ENCODE measurements at places on chromosomes 16 and 17.

DNA sequence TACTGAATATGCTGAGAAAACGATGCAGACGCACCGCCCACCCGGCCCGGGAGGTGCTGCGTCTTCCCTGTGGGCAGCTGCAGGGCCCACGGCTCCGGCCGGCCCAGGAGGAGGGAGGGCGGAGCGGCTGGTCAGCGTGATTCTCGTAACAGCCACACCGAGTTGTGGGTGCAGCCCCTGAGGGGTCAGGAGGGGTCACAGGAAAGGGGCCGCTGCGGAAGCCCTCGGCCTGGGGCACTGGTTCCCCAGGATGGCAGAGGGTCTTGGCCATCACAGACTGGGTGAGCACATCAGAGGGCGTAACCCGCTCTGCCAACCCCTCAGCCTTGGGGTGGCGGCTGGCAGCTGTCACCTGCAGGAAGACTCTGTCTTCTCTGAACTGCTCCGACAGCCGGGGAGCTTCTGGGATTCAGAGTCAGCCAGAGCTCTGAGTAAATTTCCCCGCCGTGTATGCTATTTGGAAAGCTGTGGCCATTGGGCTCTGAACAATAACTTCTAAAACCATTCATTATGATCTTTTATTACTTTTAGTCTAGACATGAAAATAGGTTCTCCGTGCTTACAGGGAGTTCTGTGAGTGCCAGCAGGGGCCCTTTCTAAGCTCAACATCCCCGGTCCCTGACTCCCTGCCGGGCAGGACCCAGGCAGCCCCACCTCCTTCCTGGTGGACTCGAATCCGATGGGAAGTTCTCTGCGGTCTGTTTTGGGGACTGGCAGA is 87.4 kb upstream of the CHMP6 start:
- DNase-seq: no peak

DNA sequence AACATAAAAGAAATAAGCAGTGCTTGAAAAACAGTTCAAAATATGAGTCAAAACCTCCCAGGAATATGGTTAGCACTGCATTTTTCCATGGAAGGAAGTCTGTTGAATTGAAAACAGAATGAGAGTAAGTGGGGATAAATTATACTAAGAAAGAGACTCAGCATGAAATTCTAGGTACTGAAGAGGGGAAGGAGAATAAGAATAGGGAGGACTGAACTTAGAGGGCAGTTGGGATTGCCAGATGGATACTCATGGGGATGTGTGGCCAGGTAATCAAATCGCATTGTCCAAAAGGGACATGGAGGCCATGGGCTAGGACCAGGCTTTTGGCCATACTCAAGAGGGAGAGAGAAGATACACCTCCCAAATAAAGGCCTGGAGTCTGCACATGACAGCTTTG is 247.9 kb downstream of the CDH13 start:
- DNase-seq: no peak

DNA sequence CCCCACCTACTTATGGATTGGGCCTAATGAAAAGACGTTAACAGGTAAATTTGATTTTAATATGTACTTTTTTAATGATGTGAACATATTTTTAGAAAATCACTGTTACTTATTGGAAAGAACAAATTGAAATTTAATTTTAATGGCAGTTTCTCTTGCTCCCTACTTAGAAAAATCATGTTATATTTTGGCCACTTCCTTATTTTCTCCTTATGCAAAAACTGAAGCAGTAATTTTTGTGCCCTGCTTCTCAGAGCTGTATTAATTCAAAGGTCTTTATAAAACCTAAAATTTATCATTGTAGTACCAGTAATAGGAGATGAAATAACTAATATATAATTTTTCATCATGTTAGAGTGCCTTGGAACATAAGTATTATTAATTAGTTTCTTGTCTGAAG is 2.8 kb downstream of the ZPBP2 start:
- DNase-seq: no peak

DNA sequence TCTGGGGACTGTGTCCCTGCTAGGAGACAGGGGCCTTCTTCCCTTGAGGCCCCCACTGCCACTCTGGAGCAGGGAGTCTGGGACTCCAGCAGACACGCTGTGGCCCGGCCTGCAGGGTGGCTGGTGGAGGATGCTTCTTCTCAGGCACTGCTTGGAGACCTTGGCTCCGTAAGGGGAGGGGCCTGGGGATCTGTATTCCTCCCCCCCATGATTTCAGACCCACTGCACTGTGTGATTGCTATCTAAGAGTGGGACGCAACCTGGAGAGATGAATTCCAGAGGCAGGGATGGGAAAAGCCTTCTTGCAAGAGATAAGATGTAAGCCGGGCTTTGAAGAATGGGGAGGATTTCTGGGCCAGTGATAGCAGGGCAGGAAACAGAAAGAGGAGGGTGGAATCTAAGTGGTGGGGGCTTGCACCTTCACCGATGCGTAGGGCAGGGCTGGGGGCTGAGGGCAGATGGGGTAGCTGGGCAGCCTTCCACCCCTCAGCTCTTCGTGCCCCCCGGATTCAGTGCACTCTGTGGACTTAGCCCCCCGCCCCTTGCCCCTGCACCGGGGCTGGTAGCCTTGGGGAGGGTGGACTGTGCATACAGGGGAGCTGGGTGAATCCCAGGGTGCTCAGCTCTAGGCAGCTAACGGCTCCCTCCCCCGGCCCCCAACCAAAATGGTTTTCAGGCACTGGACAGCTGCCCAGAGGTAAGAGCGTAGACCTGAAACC is 5.2 kb upstream of the GSE1 start:
- no peak for DNase-seq

GRCh38 chr16:31452631-31453106 is 6.6 kb upstream of the ARMC5 start:
- DNase-seq: no peak

DNA sequence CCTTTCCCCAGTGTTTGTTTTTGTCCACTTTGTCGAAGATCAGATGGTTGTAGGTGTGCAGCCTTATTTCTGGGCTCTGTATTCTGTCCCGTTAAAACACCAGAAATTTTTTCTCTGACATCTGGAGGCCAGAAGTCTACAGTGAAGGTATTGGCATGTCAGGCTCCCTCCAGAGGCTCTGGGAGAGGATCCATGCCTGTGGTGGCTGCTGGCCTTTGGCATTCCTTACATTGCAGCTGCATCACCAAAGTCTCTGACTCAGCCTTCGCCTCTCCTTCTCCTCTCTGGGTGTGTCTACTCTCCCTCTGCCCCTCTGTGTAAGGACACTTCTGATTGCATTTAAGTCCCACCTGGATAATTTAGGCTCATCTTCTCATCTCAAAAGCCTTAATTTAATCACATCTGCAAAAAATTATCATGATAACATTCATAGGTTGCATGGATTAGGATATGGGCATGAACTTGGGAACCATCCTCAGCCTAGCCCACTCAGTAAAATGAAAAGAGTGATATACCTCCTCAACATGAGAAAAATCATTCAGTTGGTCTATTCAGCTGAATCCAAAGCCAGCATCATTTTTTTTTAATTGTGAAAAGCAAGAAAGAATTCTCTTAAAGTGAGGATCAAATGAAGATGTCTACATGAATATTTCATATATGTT is 78.0 kb downstream of the MAP2K6 start:
- no peak for DNase-seq

GRCh38 chr17:2070241-2071023 is 15.5 kb downstream of the HIC1 start:
- no peak for DNase-seq

DNA sequence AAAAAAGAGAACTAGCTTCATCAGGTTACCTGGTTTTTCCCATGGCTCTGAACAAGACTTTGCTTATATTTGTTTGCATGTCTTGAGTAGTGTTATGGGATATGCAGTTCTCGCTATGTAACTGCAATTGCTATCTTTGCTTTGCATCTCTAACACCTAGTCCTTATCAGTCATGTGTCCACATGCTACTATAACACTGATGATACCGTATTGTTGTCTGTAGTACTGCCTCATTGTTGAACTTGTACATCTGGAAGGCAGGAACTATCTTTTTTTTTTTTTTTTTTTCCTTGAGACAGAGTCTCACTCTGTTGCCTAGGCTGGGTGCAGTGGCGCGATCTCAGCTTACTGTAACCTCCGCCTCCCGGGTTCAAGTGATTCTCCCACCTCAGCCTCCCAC is 2.5 kb downstream of the PSME3 start:
- no peak for DNase-seq

DNA sequence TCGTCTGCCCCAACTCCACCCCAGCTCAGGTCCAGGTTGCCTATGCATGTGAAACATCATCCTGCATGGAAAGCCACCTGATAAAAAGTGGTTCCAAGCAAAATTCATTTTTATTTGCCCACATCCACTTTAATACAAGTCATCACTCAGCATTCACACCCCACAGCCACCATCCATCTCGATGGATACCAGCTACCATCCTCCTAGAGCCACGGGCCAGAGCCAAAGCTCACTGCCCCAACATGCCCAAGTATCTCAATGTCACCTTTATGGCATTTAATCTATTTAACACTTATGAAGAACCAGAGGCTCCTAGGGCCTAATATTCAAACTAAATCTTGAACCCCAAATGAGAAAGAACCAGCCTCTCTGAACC is 70.5 kb downstream of the COPRS start:
- no peak for DNase-seq

GRCh38 chr17:76688165-76688622 is 22.6 kb downstream of the MXRA7 start:
- no peak for DNase-seq

- no peak for DNase-seq
Measured at GRCh38 chr16:19555938-19556771, 652 bp downstream of the VPS35L start.

DNA sequence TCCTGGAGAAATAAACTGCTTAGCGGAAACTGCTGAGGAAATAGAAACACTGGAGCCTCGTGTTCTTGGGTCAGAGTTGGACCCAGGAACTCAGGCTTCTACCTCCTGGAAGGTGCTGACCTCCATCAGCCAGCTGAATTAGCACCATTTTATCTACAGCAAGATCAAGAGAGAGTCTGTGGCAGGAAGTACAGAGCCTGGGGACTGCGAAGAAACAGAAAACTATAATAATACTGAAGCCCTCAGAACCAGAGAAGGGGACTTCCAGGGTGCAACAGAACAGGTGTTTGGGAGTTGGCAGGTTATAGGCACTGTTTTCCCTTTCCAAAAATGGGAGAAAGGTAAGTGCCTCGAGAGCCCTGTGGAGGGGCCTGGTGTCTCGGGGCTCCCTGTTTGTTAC is 379.7 kb downstream of the CA10 start:
- no peak for DNase-seq

- no peak for DNase-seq
Measured at GRCh38 chr16:88467541-88467944, 14.5 kb downstream of the ZFPM1 start.

- no peak for DNase-seq
Measured at GRCh38 chr17:41415833-41416335, 8.5 kb downstream of the KRT37 start.

GRCh38 chr16:84959045-84959576 is 52.2 kb downstream of the ZDHHC7 start:
- DNase-seq: no peak

DNA sequence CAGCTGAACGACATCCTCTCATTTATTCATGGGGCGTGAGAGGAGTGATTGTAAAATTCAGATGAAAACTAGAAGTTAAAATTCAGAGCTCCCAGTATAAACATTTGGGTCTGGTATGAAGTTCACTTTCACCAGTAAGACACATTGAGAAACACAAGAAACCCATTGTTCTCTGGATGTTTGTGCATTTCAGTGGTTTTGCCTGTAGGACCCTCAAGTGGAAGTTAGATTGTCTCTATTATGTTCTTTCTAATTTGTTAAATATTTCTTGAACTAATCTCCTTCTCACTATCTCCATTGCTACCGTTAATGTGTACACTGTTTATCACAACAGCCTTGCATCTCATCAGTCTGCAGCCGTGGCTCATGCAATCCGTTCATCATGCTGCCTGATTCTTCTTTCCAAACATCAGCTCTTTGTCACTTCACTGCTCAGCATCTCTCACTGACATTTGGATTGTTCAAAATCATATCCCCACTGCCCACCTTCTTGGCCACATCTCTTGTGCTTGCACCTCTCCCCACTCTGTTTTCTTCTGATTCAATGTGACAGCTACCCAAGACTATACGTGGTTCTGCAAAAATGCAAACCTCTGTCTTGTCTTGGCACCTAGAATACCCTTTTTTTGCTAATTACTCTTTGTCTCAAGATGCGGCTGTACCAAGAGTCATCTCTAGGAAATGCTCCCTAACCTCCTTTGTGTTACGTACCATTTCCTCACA is 49.5 kb downstream of the HLF start:
- DNase-seq: no peak

DNA sequence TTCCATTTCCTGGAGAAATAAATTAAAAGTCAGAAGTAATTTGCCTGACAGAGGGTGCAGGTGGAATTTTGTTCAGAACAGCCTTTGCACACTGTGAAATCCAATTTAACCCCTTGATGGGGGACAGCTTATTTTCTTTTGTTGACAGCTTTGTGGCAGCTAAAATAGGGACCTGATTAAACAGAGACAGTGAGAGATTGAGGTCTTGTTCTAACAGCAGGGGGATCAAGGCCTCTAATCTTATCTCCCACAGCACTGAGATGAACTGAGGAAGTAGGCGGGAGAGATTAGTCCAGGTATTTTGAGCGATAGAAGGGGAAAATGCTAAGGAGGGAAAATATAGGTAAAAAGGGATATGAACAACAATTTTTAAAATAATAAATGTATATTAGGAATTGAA is 1491.4 kb upstream of the GOT2 start:
- no peak for DNase-seq

DNA sequence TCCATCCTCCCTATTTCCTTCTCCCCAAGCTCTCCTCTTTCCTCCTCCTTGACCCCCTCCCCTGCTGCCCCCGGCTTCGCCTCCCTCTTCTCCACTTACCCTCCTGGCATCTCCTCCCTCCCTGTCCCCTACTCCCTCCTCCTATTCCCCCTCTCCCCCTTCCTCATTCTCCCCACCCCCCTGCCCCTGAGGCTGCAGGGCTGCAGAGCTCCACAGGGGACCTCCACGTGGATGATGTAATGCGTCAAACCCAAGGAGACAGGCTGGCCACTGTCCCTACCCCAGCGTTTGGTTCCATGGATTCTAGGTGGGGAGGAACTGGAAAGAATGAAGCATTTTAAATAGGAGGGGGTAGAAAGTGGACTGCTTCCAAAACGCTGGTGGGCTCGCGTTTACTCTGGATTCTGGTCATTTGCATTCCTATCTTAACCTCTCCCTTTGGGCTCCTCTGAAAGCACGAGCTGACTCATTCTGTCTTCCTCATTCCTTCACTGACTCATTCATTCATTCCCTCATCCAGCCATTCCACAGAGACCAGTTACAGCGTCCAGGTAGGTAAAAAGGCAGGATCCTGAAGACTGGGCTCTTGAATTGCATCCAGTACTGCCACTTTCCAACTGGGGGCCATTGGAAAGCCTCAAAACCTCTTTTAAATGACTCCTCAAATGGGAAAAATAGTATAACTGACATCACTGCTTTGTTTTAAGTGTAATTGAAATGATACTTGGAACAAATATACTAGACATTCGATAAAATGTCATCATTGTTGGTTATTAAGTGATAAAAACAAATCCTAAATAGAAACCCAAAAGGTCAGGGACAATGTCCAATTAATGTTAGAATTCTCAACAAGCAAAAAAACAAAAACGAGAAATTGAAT is 943 bp upstream of the COTL1 start:
- no peak for DNase-seq
